ENCODE measurements at places on chromosomes 3 and 15.

GRCh38 chr3:127168271-127168670 lies 24.7 kb upstream of the PRR23E start:
- DNase-seq = no peak

DNA sequence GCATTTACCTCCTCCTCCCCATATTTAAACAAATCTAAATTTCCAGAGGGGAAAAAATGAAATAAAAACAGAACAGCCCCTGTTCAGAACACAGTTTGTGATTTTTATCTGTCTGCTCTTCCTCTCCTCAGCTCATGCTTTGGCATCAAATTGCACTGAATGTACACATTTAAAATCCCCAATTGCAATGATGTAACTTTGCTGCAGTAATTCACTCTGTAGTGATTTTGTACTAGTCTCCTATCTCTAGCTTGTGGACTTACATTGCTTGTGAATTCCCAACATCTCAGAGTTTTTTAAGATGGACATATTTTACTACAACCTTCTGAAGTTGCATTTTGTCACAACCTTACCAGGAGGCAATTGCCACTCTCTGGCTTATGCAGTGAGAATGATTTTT lies 81.6 kb upstream of the ROBO2 start:
- DNase-seq = no peak

DNA sequence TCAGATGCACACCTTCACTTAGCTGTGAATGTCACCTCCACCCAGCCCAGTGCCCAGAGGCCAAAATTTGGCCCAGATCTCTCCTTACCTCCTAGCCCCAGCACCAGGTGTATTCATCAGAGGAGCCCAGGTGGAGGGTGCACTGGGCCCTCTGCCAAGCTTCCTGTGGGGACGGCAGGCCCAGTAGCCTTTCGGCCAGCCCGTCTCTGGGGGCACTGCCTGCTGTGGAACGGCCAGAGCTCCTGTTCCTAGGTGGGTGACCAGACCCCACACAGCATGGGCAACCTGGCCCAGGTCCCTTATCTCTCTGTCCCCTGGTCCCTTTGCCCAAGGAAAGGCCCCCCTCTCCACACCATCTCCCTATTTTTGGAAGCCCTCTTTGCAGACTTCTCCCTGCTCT lies 67.8 kb downstream of the AAGAB start:
- no peak for DNase-seq

DNA sequence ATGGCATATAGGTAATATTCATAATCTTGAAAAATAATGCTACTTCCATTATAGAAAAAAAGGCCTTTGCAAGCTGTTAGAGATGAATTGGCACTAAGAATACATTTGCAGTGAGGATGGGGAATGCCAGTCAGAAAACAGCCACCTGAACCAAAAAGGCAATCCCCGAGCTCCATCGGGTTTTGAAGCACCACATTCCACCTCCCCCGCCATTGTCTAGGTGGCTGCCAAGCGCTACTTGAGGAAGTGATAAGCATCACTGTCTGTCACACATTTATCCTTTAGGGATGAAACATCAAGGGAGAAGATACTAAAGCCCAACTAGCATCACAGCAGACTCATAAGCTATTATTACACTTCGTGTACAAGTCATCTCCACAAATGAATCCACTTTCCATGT lies 112.8 kb downstream of the OSBPL10 start:
- DNase-seq = no peak

DNA sequence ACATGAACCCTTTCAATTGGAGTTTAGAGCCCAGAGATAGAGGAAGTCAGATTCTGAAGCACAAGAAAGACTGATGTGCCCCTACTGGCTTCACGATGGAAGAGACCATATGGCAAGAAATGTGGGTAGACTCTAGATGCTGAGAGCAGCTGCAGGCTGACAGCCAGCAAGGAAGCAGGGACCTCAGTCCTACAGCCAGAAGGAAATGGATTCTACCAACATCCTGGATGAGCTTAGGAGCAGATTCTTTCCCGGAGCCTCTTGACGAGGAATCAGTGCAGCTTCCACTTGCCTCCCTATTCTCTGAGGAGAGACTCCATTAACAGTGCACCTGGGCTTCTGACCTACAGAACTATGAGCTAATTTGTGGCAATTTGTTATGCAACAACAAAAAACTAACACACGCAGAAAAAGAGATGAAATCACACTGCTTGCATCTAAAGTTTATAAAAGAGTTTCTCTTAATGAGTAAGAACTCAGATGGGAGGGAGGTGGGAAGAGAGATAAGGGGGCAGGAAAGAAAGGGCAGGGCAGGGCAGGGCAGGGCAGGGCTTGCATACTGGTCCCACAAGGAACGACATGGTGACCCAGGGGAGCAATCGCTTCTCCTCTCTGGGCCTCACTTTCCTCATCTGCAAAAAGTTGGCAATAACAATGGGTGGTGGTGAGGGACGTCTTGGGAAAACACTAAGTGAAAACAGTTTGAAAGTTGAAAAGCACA lies 440.9 kb downstream of the FOXP1 start:
- no peak for DNase-seq

- no peak for DNase-seq
Measured at GRCh38 chr3:183591881-183592521, 36.5 kb upstream of the KLHL6 start.

GRCh38 chr3:150107429-150108175 lies 136.9 kb upstream of the PFN2 start:
- DNase-seq = no peak

DNA sequence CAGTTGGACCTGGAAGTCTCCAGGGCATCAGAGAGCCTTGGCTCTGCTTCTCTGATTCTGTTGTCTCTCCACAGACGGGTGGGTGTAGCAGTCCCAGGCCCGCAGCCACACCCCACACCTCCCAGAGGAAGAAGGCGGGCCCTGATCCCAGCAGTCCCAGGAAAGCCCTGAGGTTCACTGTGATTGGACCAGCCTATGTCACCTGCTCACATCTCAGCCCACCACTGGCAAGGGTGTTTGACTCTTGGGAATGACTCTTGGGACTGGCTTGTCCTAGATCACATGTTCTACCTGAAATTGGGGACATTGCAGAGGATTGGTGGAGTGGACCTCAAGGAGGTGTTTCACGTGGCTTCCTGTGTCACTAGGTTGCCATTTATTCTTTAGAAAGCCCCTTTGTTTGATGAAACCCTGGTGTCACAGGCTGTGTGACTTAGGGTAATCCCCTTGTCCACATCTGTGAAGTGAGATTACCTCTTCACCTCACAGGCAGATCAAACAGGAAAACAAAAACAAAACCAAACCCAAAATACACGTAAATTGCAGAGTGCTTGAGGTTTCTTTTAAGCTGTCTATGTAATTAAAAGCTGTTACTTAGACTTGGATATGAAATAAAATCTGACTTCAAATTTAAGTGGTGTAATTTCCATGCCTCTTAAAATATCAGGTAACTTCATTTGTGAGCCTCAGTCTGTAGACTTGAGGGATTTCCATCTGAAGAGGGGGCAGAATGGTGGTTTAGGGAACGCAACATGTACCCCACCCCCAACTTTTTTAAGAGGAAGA lies 26.7 kb downstream of the FLNB start:
- DNase-seq = no peak

DNA sequence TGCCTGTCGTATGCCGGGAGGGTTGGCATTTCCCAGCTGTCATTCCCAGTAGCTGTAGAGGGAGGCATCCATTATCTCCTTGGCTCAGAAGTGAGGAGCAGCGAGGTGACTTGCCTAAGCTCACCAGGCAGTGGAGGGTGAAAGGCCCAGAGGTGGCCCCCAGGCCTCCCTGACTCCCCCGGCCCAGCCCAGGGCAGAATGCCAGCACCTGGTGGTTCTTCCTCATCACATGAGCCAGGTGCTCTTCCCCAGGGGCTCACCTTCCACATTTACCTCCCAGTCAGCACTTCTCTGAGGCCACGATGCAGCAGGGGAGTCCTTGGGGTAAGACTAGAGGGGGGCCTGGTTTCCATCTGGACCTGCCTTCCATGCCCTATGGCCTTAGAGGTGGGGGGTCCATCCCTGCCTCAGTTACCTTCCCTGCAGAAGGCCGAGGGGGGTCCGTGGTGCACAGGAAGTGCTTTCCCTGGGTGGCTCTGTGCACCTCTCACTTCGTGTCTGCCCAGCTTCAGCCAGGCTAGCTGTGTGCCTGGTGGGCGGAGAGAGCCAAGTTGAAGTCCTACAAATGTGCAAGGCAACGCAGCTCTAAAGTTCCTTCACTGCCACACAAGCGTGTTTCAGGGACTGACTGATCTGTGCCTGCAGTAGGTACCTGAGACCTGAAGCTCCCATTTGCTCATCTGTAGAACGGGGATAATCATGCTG lies 70.3 kb upstream of the PLXNA1 start:
- DNase-seq = no peak

DNA sequence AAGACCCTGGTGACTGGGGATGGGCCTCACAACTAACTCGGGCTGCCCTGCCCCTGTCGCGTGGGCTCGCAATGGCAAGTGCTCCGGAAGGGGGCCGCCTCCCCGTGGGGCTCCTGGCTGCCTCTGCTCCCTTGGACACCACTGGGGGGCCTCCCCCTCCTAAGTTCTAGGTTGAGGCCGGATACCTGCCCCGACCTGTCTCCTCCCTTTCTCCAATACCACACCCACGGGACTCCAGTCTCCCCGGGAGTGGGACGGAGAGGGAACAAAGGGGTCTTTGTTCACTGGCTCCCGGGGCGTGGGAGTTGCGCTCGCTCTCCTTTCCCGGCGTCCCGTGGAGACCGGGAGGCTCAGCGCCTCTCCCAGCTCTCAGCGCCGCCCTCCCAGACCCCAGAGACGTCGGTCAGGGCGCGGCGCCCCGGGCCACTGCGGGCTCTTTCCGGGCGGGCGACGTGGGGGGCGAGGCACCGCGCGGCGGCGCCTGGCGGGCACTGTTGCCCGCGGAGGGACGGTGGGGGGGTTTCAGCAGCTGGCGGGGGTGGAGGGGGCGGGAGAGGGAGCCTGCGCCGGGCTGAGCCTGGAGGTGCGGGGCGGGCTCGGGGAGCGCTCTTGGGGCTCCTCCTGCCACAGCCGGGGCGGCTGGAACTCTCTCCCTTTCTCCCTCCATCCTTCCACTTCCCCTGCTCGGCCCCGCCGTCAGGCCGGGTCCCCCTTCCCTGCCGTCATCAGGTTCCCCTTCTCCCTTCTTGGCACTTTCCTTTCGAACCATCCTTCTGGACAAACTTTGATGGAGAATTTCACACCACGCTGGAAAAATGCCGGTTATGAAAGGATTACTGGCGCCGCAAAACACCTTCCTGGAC lies at the start of gene KCNH8:
TSS of gene KCNH8 (plus strand) at position 606 of the 863 bp plus-strand sequence. CDS start at position 816, 210 bp downstream.
- DNase-seq = no peak

DNA sequence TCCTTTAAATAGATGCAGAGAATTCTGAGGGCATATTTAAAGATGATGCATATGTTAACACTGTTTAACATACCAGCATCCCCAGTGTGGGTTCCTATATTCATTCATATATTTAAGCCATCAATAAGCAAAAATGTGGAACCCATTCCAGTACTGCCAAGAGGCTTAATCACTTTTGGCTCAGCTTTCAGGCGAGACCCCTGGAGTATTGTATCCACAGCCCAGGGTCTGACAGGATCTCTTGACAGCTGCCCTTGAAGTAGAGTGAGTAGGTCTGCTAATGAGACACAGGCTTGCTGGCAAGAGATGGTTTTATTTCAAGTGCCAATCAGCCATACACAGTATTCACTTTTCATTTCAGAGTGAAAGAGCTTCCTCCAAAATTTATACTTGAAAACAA lies 367.3 kb downstream of the OCA2 start:
- no peak for DNase-seq

Measured in stimulated activated CD4-positive, alpha-beta T cell treated with anti-CD3 and anti-CD28 coated beads, Interleukin-1b, Interleukin-23, amount 100 ng/mL, for 1 hour (primary cell).